ENCODE measurements at places on chromosomes 11 and 22.

DNA sequence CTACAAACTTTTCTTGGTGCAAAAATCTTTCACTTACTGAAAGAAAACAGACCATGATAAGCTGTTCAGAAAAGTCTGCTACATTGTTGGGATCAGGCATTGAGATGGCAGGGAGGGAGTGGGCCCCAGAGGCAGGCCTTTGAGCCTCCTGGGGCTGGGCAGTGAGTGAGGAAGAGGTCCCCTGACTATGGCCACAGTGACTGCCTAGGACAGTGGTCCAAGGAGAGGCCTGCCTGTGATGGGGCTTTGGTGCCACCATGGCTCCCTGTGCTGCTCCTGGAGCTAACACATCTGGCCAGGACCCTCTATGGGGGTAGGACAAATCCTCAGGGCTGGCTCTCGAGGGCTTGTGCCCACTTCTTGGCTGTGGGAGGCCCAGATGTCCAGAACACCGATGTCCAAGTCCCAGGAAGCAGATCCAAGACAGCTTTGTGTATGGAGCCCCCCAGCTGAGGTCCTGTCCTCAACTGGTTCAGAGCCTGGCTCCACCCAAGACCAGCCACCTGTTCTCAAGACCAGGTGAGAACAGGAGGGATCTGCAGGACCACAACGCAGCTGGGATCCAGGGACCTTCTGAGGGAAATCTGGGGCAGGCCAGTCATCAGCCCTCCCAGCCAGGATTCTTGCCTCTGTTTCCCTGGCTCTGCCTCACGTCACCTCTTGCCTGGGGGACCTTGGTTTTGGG is 36.9 kb downstream of the PPM1F start:
- DNase-seq: no peak

GRCh38 chr22:32919629-32920028 is 118.1 kb downstream of the TIMP3 start:
- DNase-seq: no peak

- DNase-seq: no peak
Measured at GRCh38 chr11:128619540-128620308, 32.4 kb upstream of the ETS1 start.

- DNase-seq: no peak
Measured at GRCh38 chr22:25334162-25334490, 114.7 kb downstream of the CRYBB2 start.

- DNase-seq: no peak
Measured at GRCh38 chr22:38943201-38943600, 14.2 kb upstream of the APOBEC3A start.

DNA sequence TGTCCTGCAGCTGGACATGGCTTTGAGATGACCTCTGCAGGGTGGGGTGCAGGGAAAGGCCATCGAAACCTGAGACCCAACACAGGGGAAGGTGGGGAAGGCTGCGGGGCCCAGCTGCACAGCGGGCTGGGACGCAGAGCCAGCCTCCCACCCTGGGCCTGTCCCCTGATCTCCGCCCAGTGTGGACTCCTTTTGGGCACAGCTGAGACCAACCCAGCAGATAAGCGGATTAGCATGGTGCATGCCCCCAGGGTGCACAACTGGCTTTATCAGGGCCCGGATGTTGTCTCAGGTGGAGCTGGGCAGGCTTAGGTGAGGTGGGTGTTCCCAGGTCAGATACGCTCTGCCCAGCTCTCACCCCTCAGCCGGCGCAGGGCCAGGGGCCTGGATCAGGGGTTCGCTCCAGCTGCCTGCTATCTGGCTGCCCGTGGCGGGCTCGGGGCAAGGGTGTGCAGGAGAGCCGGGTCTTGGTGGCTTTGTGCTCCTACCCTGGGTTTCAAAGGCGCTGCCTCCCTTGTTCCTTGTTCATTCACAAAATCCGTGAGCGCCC is 28.1 kb upstream of the MUC5AC start:
- no peak for DNase-seq

DNA sequence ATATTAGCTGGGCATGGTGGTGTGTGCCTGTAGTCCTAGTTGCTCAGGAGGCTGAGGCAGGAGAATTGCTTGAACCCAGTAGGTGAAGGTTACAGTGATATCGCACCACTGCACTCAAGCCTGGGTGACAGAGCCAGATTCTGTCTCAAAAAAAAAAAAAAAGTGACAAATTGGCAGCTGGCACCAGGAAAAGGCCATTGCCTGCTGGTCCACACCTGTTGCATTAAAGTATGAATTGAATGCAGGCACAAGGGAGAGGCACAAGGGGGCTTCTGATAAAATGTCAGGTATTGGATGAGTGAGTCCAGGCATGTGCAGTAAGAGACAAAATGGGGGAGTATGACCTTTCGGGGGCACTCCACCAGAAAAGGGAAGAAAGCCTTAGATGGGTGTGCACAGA is 28.2 kb downstream of the ZNF70 start:
- no peak for DNase-seq

DNA sequence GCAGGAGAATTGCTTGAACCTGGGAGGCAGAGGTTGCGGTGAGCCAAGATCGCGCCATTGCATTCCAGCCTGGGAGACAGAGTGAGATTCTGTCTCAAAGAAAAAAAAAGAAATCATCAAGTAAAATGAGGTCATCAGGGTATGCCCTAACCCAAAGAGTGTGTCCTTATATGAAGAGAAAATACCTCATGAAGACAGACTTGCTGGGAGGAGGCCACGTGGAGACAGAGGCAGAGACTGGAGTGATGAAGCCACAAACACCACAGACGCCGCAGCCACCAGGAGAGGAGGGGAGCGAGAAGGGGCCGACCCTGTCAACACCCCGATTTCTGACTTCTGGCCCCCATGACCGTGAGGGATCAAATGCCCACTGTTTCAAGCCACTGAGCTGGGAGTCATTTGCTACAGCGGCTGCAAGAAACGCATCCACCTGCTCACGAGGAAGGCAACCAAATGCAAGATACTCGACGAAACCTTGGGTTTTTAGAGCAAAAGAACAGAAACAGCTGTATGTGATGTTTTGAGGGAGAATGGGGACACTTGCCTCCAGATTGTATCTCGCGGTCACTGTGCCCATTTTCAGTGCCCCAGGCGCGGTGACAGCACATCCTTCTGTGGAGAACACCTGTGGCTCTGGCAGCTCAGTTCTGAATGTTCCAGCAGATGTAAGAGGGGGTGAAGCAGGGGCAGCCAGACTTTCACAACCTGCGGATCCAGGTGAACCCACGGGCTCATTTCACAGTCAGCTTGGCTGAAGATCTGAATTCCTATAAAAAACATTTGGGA is 1317.2 kb downstream of the TBC1D22A start:
- DNase-seq: no peak

GRCh38 chr11:57094181-57094935 is 87.4 kb upstream of the LRRC55 start:
- no peak for DNase-seq

GRCh38 chr11:19727246-19727645 is 14.6 kb downstream of the NAV2 start:
- DNase-seq: no peak
